ENCODE measurements at places on chromosomes 2 and 18.
A peak's percentile ranks its signal among the peaks of the same experiment; 100 is the strongest.

- DNase-seq: no peak
Observed at GRCh38 chr2:44964752-44965236, 23.3 kb downstream of the SIX3 start.

DNA sequence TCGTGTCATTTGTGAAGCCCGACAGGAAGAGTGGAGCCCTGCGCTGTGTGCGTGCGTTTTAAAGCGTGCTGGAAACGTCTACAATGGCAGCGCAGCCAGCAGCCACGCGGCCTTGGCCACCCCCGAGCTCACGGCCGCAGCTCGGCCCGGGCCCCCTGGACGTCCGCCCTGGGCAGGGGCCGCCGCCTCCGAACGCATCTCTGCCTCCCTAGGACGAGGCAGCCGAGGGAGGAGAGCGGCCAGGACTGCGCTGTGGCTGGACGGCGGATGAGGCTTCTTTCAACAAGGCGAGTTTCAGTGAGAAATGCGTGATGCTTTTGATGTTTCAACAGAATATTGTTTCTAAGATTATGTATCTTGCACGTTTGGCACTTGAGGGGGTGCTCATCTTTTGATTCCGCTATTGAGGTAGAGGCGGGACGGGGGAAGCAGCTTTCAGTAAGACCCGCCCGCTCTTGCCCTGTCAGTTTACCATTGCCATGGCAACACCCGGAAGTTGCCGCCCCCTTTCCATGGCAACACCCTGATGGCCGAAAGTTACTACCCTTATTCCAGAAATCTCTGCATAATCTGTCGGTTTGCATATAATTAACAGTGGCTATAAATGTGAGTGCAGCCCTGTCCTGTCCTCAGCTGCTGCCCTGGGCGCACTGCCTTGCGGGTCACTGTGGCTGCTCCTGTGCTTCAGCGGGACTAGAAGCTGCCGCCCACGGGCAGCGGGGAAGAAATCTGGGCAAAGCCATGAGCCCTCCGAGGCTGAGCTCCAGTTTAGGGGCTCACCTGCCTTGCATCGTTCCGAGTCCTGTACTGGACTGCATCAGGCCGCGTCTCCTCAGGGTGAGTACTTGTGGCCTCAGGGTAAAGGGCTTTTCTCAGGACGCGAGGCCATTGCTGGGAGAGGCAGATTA, 38.6 kb downstream of the ADNP2 start:
- DNase-seq: peak; percentile 84

DNA sequence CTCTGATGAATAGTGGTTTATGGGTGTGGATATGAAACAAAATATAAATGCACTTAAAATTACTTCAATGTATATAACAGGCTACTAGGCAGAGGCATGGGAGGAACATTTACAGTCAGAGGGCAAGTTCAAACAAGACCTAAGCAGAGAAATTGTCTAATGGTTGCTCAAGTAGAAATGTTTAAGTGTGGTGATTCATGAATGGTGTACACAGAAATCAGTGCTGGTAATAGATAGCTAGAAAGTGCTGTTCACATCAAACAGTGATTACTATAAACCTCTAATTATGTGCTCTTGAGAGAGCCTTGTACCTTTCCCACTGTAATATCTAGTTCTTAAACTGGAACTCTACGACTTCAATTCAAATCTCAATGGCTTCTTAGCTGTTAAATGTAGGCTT, 485.1 kb downstream of the NRXN1 start:
- no peak for DNase-seq

DNA sequence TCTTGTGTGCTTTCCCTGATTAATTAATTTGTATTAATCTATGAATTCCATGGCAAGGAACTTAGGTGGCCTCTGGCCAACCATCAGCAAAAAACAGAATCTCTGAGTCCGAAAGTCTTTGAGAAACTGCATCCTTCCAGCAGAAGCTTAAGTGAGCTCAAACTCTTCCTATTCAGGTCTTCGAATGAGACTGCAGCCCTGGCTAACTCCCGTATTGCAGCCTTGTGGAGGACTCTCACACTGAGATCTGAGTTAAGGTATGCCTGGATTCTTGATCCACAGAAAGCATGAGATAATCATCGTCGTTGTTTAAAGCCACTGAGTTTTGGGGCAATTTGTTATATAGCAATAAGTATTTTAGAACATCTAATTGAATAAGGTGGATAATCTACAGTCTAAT, 1143.9 kb upstream of the NXPH2 start:
- DNase-seq: no peak

GRCh38 chr2:119586085-119586484, 41.8 kb downstream of the CFAP221 start:
- DNase-seq: no peak

- DNase-seq: no peak
Observed at GRCh38 chr2:239756790-239757760, 268.1 kb downstream of the NDUFA10 start.

- no peak for DNase-seq
Observed at GRCh38 chr2:65033178-65033577, 23.0 kb upstream of the CEP68 start.

DNA sequence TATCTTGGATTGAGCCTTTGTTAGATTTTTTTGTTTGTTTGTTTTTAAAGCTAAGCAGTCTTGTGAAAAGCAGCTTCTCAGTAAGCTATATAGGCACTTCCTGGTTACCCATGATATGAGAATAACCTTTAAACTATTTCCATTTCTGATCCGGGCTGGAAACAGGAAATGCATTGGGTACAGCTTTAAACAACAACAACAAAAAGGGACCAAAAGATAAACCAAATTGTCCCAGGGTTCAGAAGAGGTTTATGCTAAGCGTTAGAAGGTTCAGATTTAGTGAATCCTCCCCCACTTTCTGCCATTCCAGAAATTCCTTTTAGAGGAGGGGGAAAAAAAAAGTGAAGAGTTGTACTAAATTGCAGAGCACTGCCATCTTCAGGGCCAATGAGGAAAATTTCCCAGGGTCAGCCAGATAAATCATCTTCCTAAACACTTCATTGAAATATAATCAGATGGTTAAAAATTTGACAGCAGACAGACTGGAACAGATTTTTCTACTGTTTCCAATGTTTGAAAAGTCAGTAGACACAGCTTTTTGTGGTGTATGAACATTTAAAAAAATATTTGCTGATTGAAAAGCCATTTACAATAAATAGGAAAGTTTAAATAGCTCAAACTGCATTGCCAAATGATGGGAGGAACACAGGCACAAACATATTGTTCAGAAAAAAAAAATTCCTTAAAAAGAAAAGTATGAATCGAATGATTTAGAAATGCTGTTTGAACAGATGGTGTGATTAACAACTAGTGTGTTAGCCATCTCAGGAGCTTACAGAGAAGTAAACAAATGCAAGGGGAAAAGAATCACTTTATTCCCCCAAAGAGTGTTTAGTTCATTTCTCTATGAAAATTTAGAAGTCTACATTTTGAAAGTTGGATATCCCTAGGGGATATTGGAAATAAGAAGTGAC, 189.9 kb upstream of the TANK start:
- peak; percentile 43 for DNase-seq

DNA sequence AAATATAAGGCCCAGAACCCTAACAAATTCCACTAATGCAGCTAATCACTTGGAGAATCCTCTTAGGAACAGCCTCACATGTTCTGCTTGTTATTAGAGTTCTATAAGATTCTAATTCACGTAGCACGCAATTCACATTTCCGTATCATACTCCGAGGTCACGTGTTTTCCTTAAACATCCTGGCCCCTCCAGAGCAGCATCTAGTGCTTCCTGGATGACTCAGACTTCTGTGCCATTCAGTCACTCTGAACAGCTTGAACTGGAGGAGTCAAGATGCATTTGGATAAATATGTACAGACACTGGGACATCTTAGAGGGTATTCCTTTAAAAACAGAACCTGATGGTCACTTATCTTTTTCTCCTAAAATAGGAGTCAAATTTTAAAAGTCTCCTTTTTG, 156.5 kb downstream of the MYO5B start:
- no peak for DNase-seq

DNA sequence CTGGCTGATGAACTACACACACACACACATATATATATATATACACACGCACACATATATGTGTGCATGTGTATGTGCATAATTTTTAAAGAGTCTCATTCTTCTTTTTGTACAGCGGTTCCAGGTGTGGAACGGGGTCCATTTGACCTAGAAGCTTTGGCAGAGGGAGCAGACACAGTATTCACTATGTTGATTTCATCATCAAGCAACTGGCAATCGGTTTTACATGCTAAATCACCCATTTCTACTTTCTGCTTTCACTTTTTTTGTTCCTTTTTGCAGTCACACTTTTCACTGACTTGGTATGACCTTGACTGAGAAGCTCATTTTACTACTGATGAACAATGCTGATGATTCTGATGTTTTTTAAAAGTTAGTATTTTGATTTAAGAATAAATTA, 63.0 kb upstream of the PGAP1 start:
- no peak for DNase-seq

- no peak for DNase-seq
Observed at GRCh38 chr2:226317970-226318369, 481.6 kb downstream of the IRS1 start.

- no peak for DNase-seq
Observed at GRCh38 chr2:200320344-200320743, 13.9 kb downstream of the SPATS2L start.

DNA sequence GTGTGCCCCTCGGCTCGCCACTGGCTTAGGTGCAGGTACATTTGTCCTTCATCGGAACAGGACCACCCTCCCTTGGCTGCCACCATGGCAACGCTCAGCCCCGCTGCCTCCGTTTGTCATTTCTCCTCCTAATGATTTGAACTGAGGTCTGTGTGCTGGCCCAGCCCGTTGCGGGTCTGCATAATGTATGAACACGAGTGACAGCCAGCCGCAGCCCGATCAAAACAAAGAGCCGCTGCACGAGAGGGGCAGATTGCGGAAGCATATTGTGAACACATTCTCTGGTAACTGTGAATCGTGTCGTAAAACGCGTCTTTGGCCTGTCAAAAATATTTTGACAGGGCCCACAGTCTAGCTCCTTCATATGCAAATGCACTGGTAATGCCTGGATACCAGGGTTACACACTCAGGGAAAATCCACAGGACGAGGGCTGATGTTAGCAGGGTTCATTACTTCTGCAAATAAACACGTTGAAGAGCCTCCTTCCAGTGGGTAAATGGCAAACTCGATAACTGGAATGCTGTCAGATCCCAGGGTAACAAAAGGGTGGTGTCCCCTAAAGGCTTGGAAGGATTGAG, 137.0 kb downstream of the AGAP1 start:
- DNase-seq: no peak

- DNase-seq: no peak
Observed at GRCh38 chr18:62721839-62722795, 6.8 kb downstream of the PHLPP1 start.

DNA sequence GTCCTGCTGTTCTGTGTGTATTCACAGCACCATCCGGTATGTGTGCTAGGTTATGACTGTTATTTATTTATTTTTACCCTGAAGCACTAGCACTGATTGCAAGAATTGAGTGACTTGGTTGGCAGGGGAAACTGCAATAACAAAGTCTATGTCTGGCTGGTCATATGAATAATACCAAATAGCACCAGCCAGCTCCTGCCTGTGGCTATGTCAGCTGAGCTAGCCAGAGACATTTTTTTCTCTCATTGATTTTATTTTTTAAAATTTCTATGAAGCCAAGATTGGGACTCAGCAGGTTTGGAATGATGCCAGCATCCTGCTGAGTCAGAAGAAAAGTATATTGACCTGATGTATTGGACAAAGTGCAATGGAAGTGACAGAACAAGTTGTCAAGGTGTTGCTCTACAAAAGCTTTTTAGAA, 188.5 kb upstream of the CDH2 start:
- DNase-seq: peak; percentile 12

DNA sequence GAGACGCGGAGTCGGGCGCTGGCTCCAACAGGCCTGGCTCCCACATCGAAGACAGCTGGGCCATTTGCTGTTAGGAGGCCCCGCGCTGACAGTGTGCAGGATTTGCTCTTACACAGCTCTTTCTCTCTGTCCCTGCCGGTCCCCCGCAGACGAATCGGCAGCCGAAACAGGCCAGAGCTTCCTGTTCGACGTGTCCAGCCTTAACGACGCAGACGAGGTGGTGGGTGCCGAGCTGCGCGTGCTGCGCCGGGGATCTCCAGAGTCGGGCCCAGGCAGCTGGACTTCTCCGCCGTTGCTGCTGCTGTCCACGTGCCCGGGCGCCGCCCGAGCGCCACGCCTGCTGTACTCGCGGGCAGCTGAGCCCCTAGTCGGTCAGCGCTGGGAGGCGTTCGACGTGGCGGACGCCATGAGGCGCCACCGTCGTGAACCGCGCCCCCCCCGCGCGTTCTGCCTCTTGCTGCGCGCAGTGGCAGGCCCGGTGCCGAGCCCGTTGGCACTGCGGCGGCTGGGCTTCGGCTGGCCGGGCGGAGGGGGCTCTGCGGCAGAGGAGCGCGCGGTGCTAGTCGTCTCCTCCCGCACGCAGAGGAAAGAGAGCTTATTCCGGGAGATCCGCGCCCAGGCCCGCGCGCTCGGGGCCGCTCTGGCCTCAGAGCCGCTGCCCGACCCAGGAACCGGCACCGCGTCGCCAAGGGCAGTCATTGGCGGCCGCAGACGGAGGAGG, 3.5 kb downstream of the GDF7 start:
- no peak for DNase-seq

- DNase-seq: no peak
Observed at GRCh38 chr2:100071335-100072043, 70.9 kb downstream of the AFF3 start.

DNA sequence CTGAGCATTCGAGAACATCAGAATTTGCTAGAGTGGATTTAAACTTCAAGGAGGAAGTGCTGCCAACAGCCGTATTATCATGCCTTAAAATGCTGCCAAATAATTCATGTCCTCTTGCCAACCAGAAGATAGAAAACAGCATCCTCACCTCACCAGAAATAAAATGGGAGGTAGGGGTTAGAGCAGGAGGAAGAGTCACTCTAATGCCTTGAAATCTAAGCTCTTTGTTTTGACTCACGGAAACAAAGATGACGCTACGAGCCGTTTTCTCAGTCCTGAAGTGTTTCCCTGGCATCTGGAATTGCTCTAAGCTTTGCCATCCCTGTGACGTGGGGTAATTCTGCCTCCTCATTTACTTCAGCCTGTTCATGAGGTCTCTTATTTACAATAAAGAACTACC, 97.1 kb downstream of the PRPF40A start:
- DNase-seq: no peak

DNA sequence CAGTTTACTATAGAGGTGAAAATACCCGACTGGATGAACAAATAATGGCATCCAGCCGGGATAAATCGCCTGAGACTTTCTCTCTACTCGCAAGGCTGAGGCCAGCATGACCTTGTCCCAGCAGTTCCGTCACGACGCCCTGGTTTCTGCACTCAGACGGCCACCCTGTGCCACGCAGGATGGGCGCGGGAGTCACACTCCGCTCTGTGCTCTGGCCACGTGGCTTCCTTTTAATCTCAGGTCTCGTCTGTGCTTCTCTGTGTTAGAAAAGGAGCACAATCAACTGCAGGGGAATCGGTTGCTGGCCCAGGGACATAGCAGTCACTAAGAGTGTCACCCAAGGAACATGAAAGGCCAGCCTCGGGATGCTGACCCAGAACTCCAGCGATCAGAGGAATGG, 194.7 kb upstream of the PXDN start:
- no peak for DNase-seq

GRCh38 chr2:155643056-155643775, 689.3 kb downstream of the NR4A2 start:
- DNase-seq: no peak

GRCh38 chr2:130246430-130246829, 48.2 kb upstream of the TUBA3E start:
- no peak for DNase-seq
